ENCODE measurements at places on chromosomes 16 and 17.

- peak; percentile 69 for DNase-seq
These were observed 66.6 kb downstream of the SIAH1 start for GRCh38 chr16:48318630-48319029.

DNA sequence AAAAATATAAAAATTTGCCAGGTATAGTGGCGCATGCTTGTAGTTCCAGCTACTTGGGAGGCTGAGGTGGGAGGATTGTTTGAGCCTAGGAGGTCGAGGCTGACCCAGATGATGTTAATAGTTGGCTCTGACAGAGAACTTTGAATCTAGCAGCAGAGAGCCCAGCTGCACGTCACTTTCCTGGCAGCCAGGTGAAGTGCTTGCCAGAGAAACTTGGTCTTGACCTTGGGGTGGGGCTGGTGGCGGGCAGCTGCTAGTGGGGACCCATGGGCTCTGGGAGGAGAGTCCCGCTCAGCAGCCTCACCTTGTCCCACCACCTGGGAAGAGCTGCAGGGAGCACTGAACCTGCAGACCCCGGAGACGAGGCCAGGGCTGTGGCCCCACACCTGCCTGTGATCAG is 3.1 kb upstream of the C16orf74 start:
- no peak for DNase-seq

DNA sequence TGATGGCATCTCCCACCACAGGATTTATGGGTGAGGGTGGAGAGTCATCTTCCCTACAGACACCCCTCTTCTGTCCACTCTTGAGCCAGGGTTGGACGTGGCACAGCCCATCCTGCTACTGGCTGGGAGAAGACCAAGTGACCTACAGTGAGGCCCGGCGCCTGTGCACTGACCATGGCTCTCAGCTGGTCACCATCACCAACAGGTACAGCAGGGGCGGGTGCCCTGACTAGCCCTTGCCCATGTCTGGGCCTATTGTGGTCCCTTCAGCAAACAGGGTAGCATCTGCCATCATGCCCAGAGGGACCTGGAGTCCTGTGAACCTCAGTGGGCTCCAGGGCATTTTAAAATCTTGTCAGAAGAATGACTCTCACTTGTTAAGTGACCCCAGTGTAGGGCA is 48.2 kb downstream of the MRC2 start:
- no peak for DNase-seq

DNA sequence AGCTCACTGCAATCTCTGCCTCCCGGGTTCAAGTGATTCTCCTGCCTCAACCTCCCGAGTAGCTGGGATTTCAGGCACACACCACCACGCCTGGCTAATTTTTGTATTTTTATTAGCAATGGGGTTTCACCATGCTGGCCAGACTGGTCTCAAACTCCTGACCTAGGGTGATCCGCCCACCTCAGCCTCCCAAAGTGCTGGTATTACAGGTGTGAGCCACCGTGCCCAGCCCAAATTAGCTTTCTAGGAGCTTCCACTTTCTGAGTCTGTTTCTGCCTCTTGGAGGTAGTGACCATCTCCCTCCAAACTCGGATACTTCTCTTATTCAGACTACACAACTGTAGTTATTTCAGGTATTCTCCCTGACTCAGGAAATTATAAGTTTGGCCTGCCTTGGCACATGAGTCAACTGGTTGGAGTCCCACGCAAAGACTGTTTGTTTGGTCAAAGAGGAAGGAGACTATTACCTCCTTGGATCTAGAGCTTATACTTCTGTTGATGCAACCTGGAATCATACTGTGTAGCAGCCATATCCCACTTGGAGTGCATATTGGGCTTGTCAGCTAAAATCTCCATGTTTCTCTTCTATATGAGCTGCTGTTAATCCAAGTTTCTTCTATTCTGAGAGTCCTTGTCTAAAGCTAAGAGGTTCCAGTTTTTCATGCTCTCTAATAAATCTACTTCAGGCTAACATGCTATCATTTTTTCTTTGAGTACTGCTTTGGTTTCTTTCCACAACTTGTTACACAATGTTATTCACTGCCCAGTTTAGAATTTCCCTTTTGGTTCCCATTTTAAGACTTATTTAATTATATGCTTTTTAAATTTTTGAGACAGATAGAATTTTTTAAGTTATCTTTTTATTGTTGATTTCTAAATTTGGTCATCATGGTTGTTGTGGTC is 7.5 kb downstream of the IL4R start:
- peak; percentile 43 for DNase-seq

- DNase-seq = no peak
These were observed 18.7 kb upstream of the MC1R start for GRCh38 chr16:89899879-89900481.

DNA sequence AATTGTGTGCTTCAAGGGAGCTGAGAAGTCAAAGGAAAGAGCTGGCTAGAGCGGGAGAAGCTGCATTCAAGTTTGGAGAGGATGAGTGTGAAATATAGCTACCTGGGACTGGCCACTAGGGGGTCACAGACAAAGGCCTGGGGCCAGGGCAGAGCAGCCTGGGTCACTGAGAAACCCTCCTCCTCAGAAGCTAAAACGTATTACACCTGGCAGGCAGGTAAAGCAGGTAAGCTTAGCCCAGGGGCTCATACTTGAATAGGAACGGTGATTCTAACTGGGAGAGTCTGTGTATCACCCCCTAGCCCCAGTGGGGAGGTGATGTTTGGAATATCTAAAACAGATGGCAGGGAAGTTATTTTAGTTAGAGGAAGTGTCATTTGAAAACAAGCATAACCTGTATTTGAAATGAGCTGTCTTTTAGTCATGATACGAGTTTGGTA is 6.8 kb downstream of the KRT37 start:
- DNase-seq = no peak

DNA sequence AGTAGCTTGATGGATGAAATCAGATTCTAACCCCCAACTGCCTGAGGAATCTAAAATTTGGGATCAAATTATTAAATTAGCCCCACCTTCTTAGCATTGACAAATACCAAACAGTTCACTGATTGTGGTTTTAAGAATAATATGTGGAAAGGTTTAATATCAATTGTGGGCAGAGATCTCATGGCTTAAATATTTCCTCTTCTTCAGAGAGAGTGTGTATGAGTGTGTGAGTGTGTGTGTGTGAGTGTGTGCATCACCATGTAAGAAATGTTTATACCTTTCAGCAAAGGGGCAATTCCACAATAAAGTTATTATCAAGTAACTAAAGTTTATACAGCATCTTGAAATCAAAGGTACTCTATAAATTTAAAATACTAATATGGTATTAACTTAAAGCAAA is 3.2 kb downstream of the SMURF2 start:
- peak; percentile 84 for DNase-seq

DNA sequence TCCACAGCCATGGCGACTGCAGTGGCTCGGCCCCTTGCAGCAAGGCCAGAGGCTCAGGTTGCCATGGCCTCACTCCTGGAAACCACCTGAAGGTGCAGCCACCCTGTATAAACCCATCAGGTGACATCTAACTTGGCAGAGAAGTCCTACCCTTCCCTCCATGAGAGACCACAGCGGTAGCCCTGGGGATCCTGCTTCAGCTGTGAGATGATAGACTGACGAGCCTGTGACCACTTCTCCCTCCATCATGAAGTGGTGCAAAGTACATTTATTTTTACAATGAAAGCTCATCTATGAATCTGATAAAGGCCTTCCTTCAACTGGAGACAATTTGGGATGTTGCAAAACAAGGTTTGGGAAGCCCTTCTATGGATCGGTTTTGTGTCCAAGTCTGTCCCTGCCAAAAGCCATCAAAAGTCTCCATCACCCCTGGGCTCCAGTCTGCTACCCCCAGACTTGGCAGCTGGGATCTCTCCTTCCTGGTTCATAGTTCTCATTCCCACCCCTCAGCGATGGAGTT is 1.8 kb downstream of the ZACN start:
- DNase-seq = no peak

- no peak for DNase-seq
These were observed 35.0 kb downstream of the STAT5A start for GRCh38 chr17:42323268-42323773.

DNA sequence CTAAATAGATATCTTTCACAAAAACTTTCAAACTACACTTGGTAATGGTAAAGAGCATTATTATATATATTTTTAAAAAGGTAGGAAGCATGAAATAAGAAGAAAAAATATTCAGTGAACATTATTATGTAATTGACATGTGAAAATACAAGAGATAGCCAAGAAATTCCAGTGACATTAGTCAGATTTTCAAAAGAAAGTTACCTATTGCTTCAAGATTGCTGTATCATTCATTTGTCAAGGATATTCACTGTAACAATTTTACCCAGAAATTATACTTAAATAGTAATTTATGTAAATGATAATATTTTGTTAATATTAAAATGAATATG is 350.2 kb downstream of the KIF2B start:
- no peak for DNase-seq

DNA sequence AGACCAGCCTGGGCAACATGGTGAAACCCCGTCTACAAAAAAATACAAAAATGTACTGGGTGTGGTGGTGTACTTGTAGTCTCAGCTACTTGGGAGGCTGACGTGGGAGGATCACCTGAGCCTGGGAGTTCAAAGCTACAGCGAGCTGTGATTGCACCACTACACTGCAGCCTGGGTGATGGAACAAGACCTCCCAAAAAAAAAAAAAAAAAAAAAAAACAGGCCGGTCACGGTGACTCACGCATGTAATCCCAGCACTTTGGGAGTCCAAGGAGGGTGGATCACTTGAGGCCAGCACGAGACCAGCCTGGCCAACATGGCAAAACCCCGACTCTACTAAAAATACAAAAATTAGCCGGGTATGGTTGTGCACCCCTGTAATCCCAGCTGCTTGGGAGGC is 12.7 kb upstream of the APPBP2 start:
- DNase-seq = no peak

- DNase-seq = no peak
These were observed 223.0 kb downstream of the SNX29 start for GRCh38 chr16:12199524-12199923.

- no peak for DNase-seq
These were observed 154.0 kb upstream of the MAF start for GRCh38 chr16:79754501-79754900.

- DNase-seq = no peak
These were observed 134.2 kb downstream of the ABCC1 start for GRCh38 chr16:16083421-16084156.

- DNase-seq = no peak
These were observed 24.1 kb downstream of the SERPINF1 start for GRCh38 chr17:1785930-1786329.

DNA sequence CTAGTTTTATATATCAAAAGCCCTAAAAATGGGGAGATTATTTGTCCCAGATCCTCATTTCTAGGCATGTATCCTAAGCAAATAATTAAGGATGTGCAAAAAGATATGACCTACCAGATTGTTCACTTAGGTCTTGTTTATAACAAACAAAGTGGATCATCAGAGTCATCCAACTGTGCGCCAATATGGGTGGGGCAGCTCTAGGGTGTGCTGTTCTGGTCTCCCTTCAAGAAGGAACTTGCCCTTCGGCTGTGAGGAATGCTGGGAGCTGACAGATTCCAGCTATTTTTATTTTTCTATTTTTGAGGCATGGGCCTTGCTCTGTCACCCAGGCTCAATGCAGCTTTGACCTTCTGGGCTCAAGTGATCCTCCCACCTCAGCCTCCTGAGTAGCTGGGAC is 13.8 kb downstream of the CHP2 start:
- no peak for DNase-seq
